ENCODE measurements at places on chromosomes 5 and 9.

DNA sequence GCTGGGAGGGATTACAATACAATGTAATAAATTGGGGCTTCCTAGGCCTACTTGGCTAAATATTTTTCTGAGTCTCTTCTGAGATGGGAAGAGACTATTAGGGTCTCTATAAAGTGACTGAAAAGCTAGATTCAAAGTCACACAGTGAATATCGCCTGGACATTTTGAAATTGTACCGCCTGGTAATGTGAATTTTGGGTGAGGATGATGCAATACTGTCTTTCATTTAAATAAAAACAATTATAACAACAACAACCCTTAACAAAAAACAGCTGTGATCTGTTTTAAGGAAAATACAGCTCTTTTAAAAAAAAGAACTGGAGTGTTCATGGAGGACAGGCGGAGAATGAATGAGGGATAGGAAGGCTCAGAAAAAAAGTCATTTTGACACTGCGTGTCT, 615.0 kb downstream of the RAB3C start:
- DNase-seq: no peak

- DNase-seq: no peak
These were observed 157.7 kb upstream of the SLC12A2 start for GRCh38 chr5:127925916-127926315.

DNA sequence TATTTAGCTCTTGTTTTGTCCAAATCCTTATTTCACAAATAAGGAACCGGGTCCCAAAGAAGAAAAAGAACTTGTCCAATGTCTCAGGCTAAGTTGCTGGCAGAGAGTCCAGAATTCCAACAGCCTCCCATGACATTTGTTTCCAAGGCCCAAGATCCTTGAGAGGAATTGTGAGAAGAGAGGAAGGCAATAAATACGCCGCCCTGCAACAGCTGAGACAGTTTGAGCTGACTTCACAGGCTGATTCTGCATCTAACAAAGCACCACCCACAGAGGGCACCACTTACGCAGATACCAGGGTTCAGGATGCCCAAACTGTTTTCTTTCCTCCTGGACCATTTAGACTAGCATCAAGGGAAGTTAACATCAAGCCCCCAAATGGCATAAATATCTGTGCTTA, 211.3 kb downstream of the FAM114A2 start:
- DNase-seq: no peak

DNA sequence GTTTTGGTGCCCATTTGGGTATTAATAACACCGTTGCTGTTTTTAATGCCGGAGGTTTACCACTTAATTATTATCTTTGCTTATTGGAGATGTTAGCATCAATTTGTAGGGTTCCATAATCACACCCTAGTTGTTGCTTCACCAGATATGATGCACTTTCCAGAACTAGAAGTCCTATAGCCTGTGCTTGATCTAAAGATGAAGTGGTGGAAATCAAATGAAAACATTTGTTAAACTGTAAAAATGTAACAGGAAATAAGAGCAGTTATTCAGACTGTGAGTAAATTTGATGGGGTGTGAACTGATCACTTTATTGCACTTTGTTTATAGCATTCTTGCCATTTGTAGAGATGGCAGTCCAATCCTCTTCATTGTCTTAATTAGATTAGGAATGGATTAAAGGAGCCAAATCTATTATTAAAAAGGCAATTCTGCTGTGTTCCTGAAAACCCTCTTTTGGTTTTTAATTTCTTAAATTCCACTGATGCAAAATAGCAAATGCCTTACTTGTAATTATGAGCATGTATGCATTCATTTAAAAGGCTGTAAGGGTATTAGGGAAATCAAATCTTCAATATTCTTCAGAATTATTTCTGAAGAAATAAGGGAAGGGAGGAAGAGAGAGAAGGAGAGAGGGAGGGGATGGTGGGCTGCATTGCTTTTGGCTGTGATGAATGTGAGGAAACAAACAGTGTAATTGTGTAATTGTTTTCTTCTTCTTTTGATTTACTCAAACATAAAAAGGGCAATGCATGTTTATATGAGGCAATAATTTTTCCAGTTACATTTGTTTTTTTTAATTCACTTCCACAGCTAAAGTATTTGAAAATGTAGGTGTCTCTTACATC, 675.2 kb upstream of the WWC1 start:
- DNase-seq: no peak

GRCh38 chr9:752201-752600, 89.3 kb upstream of the DMRT1 start:
- no peak for DNase-seq

DNA sequence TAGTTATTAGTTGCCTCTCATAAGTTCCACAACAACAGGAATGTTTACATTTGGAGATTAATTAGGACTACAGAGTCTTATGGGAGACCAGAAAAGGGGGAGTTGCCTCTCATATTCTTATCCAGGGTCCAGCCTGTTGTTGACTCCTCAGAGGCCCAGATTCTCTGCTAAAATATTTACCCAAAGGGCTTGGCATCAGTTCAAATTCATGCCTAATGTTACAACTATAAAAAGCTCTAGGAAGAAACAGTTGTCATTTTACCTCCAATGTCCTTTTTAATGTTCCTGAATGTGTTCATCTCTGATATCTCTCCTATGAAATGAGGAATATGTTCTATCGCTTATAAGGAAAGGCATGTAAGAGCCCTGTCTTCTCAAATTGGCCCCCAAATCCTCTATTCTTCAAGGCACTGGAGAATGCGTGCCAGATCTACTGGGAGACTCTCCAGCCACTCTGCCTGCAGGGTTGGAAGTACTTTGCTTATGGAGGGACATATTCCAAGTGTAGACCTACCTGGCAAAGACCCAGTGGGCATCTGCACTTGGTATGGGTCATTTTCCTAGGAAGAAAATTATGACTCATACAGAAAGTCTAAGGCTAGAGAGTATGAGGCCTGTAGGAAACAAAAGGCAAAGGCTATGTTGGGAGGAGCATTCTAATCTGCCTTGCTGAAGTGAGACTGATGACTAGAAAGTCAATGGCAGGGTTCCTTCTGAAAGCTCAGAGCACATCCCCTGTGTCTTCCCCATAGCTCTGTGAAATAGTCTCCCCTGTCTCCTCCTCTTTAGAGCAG, 192.6 kb downstream of the ESM1 start:
- DNase-seq: no peak

DNA sequence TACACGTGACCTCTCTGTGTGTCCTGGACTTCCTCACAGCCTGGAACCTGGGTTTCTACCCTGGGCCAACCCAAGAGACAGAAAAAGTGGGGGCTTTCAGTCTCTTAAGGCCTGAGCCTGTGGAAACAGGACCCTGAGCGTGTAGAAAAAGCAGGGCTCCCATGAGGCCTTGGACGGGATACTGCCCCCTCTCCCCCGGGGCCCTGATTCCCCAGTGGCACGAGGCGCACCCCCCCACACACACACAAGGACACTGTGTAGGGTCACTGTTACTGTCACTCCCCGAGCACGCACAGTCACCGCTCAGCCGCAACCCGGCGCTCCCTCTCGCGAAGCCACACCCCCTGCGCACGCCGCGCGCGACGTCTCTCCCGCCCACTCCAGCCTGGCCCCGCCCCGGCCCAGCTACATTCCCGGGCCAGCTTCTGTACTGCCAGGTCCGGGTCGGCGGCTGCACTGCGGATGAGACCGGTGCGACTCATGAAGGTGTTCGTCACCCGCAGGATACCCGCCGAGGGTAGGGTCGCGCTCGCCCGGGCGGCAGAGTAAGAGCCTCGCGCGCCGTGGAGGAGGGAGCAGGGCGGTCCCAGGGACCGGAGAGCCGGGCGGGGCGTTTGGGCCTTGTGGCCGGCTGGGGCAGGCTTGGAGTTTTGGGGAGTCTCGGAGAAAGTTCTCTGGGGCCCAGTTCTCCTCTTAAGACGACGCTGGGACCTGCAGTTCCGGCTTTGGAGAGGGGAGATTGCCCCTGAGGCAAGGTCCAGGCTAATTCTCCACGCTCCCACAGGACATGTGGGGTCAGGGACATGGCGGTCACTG, at the start of gene GRHPR:
TSS of gene GRHPR (plus strand) at position 408 of the 816 bp plus-strand sequence. CDS start at position 463, 55 bp downstream.
- peak; percentile 98 for DNase-seq

GRCh38 chr5:104942735-104943134, 1380.1 kb upstream of the NUDT12 start:
- DNase-seq: no peak

- DNase-seq: peak; percentile 24
These were observed 54.1 kb downstream of the RASGEF1C start for GRCh38 chr5:180154821-180155364.

GRCh38 chr5:115962565-115963402, 509 bp downstream of the LVRN start:
- DNase-seq: peak; percentile 46

- DNase-seq: no peak
These were observed 19.3 kb upstream of the GPR150 start for GRCh38 chr5:95600557-95600956.

GRCh38 chr5:161545344-161546094, 1.0 kb downstream of the GABRB2 start:
- no peak for DNase-seq

- no peak for DNase-seq
These were observed 15.3 kb upstream of the PRUNE2 start for GRCh38 chr9:76921165-76921564.

DNA sequence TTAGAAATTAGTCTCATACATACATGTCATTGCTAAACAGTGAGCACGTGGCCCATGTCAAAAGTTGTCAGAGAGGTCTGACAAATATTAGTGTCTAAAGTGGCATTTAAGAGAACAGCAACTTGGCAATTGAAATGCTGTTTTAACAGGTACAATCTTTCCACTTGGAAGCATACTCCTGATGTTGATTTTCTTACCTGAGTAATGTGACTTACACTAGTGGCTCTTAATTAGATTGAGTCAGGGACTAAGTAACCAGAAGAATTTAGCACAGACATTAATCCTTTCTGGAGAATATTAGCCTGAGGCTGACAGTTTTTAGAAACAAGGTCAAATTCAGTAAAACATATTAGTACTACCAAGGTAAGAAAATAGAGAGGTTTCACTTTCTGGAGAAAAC, 357.0 kb upstream of the ZNF608 start:
- no peak for DNase-seq

- no peak for DNase-seq
These were observed 5.7 kb downstream of the PCDHB4 start for GRCh38 chr5:141127305-141127704.

- no peak for DNase-seq
These were observed 217.6 kb upstream of the DMRTA1 start for GRCh38 chr9:22229069-22229468.

DNA sequence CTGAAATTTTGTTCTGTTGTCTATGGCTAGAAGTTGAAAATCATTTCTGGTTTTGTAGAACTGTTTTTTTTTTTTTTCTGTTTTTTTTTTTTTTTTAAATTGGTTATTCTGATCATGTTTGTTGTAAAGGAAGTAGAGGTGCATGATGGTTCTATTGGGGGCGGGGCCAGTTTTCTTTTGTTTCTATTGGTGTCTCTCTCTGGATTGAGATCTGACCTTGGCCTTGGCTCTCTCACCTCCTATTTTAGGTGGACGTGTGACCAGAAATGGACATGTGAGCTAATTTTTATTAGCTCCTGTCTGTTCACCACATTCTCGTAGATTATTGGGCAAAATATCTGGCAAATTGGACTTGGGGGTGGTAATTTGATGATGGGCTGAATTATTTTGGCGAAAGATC, 3.2 kb downstream of the ZNF618 start:
- no peak for DNase-seq

DNA sequence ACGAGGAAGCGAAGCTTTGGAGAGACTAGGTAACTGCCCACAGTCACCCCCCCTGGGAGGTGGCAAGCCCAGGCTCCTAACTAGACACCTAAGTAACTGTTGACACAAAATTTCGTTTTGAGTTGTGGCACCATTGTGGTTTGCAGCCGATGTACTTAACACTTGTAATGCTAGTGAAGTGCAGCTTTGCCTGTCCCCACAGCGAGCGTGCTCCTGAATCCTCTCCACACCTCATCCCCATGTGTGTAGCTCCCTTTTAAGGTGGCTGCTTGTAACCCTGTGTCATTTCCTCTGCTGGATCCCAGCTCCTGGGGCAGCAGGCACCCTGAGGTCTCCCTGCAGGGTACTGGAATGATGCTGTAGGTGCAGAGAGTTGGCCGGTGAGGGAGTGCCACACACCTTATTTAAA, 114.9 kb downstream of the TRIO start:
- DNase-seq: no peak

DNA sequence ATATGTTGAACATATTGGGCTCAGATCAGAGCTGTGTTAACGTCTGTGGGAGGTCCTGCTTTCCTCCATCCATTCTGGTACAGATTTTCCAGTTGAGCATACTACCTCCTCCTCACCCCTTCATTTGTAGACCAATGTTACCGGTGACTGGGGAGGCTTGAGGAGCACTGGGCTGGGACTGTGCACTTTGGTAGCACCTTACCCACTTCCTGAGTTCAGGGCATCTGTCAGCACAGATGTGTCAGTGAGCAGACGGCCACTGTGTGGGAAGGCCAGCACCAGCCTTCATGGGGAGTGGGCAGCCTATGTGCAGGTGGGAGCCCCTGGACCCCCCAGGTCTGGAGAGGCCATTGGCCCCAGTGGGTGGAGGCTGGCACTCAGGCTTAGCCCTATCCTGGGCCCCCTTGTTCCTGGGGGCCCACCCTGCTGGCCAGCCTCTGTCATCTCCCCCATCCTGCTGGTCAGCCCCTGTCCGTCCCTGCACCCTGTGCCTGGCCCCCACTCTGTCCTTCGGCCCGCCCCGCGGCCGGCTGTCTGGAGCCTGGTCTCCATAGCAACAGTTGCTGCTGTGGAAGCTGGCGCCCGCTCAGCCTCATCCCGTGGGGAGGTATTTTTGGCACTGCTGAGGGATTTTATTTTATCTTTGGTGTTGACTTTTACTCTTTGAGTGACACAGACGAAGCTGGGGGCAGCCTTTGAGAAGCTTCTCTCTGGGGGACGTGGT, 21.3 kb downstream of the WNK2 start:
- DNase-seq: no peak

- peak; percentile 69 for DNase-seq
These were observed 1.6 kb upstream of the ANXA2R start for GRCh38 chr5:43041669-43042175.

DNA sequence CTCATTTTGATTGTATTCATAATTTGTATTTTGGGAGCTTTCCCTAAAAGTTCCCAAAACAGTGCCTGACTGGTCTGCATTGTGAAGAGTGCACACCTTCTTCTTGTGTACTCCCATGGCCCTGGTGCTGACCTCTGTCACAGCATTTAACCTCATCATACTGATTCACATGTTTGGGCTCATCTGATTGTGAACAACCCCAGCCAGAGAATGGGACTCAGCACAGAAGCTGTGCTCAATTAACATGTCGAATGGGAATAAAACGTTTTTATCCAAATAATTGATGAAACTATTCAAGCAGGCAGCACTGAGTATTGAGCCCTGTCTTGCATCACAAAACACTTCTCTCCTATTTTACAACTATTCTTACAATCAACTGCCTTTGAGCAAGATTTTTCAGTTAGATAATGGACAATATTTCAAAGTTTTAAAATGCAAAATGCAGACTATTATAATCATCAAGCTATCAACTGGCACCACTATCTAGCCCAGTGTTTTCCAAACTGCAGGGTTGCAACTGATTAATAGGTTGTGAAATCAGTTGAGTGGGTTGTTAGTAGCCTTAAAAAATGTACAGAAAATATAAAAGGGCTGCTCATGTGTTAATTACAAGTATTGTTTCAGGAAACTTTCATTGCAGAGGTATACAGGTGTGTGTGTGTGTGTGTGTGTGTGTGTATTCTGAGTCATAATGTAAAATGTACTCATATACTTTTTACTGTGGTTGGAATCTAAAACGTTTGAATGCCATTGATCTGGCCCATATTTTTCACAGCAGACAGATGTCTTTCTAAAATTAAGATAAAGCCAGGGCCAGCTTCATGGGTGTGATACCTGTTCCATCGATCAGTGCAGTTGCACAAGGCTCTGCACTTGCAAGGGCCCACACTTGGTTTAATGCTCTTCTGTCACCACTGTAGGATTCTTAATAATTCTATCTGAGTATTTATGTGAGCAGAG, 190.5 kb downstream of the PIK3R1 start:
- DNase-seq: no peak

GRCh38 chr9:129887334-129888292, 52.4 kb downstream of the USP20 start:
- DNase-seq: no peak

All from left lobe of liver (tissue), 2 donors.